ENCODE measurements at places on chromosomes 11 and 22.

GRCh38 chr22:29113319-29113718, 40.5 kb downstream of the KREMEN1 start:
- DNase-seq = no peak

- no peak for DNase-seq
These were observed 24.0 kb upstream of the SMTN start for GRCh38 chr22:31056986-31057599.

DNA sequence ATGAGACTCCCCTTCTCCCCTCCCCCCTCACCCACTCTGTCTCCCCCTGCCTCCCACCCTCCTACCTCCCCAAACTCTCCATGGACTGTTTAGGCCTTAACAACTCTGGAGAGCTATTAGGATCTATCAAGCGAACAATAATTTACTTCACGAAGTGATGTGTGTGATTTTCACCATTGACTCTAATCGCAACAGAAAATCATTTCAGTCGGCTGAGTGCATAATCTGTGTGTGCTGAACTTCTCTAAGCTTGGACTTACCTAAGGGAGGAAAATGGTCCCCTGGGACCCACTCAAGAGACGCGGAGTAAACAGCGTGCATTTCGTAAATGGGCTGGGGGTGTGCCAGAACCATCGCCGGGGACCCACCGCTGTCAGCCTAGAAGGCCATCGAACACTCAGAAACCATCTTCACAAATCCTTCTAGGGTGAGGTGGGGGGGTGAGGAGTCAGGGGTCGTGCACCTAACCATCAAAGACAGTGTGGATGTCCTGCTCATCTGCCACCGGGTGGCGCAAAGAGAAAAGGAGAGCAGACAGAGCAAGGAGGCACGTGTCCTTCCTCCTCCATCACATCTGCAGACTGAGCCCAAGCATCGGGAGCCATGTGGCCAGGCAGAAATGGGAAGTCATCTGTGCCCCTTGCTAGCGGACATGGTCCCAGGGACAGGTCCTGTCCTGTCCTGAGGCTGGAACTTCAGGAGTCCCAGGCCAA, 62.1 kb upstream of the NUP50 start:
- no peak for DNase-seq

DNA sequence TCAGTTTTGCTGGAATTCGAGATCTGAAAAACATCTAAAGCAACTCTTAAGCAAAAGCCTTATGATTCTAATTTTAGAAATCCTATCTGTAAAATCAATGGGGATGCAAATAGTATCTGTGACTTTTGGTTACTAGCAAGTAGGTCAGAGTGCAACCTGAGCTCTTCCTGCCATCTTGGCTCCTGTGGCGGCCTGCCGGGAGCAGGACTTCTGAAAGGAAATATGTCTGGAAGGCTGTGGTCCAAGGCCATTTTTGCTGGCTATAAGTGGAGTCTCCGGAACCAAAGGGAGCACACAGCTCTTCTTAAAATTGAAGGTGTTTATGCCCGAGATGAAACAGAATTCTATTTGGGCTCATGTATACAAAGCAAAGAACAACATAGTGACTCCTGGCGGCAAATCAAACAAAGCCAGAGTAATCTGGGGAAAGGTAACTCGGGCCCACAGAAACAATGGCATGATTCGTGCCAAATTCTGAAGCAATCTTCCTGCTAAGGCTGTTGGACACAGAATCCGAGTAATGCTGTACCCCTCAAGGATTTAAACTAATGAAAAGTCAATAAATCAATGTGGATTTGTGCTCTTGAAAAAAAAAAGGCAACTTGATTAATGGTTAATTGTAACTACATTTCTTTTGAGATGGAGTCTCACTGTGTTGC, 1.7 kb downstream of the SAMM50 start:
- no peak for DNase-seq

DNA sequence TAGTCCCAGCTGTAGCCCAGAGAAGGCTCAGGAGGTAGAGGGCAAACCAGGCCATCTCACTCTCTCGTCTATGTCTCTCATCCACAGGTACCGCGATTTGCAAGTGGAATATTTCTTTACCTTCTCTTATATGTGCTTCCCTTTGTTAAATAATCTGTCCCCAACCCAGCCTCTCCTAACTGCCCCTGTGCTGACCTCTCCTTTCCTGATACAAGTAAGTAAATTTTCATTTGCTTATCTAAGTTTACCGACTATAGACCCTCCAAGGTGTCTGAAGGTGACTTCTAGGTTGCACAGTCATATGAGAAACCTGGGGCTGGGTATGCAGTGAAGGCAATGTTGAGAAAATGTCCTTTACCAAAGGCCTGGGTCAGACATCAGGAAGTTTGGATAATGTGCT, at the start of gene CBLIF:
Gene CBLIF, minus strand, starts transcription at position 101 of the 400 bp plus-strand sequence. Its CDS starts 46 bp downstream, at position 55.
- no peak for DNase-seq

- no peak for DNase-seq
These were observed 1.9 kb downstream of the RDX start for GRCh38 chr11:110294509-110294908.

DNA sequence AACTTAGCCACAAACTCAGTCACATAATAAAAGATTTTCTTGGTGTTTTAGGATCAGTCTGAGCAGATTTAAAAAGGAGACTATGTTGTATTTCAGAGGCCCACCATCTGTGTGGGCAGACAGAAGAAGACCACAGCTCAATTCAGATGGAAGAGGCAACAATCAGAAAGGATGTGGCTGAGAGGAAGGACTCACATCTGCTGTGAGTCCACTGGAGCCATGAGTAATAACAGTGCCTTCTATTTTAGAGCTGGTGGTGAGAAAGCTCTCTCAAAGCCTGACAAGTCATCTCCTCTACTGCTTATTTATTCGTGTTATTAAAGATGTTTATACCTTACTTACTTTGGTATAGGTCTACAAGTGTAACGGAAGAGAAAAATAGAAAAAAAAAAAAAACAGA, 357.2 kb downstream of the OPCML start:
- no peak for DNase-seq

DNA sequence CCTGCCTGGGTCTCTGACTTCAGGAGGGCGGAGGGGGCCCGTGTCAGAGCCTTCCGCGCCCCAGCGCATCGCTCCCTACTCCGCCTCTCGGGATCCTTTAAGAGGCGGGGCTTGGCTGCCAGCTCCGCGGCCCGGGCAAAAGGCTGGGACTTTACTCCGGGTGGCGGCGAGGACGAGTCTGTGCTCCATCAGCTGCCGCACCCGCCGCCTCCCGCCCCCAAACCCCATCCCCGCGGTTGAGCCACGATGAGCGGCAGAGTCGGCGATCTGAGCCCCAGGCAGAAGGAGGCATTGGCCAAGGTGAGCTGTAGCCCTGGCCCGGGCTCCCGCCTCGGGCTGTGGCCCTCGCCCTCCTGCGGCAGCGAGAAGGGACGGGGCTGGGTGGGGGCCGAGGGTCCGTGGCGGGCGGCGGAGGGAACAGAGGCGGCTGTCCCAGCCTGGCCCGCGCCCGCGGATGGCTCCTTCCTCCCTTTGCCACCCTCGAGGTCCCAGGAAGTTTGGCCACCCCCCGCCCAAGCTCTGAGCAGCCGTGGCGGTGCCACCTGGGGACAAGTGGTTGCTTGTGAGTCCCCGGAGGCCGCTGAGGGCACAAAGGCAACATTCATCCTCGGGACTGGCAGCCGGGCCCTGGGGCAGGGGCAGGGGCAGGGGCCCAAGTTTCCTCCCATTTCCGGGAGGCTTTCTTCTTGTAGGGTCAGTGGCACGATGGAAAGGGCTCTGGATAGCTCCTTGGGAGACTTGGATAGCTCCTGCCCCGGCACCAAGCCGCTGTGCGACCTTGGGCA, at the start of gene SEC14L2:
Gene SEC14L2, plus strand, starts transcription at position 148 of the 785 bp plus-strand sequence. Its CDS starts 99 bp downstream, at position 247.
- peak; percentile 33 for DNase-seq

DNA sequence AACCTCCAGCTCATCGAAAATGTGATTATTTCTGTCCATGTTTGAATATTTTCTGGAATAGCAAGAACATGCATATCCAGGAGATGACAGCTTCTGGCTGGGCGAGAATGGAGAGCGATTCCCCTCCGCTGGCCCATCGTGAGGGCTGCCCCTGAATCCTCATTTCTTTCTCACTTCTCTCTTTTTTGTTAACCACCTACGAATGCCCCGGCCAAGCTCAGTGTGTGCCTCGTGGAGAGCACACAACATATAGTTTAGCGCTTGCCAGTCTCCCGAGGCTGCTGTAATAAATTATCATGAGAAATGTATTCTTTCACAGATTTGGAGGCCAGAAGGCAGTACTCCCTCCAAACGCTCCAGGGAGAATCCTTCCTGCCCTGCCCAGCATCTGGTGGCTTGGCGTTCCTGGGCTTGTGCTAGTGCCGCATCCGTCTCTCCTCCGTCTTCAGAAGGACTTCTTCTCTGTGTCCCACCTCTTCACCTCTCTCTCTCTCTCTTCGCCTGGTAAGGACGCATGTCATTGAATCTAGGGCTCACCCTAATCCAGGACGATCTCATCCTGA, 1306.0 kb downstream of the TBC1D22A start:
- no peak for DNase-seq

DNA sequence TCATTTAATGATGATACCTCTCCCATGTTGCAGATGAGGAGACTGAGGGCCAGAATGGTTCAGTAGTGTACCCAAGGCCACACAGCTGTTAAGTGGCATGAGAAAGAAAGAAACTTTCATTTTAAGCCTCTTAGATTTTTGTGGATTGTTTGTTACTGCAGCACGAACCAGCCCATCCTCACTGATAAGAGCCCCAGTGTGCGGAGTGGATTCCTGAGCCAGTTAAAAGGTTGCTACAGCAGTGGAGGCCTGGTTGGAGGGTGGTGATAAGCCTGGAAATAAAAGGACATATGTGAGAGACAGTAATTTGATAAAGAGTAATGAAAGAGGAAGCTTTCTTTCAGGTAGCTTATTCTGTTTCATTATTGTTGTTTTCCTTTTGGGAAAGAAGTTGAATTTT, 89.0 kb downstream of the ATXN10 start:
- DNase-seq = no peak

All from activated CD8-positive, alpha-beta memory T cell treated with anti-CD3 and anti-CD28 coated beads for 48 hours (primary cell).